ENCODE measurements at places on chromosomes 13 and 19.

GRCh38 chr13:101880581-101880980, 428.1 kb downstream of the ITGBL1 start:
- DNase-seq: no peak

- DNase-seq: no peak
These were observed 66.8 kb downstream of the KCTD15 start for GRCh38 chr19:33863436-33863835.

DNA sequence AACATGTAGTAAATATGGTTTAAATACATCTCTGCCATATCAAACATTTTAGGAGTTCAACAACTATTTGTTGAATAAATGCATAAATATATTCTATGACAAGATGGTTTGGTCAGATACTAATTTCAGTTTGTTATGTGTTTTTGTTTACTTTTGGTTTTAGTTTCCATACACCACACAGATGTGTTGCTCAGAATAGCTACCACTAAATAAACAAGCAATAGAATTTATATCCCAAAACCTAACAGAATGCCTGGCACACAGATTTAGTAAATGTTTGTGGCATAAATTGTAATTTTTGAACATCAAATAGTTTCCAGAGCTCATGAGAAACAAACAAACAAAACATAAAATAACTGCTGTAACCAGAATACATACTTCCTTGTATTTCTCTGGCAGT, 126.8 kb upstream of the ATXN8OS start:
- DNase-seq: no peak

DNA sequence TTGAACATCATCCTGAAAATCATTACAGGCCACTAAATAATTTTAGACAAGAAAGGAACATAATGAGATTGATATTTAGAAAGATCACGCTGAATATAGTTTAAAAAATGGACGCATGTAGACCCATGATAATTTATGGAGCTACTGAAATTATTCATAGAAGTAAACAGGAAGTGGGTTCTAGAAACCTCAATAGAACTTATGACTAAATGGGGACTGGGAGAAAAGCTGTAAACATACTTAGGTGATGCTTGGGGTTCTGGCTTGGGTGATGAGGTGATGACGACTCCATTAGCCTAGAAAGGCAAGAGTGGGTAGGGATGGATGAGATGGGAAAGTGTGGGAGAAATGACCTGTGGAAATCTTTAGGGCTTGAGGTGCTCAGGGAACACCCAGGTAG, 484.0 kb downstream of the MYO16 start:
- DNase-seq: no peak

DNA sequence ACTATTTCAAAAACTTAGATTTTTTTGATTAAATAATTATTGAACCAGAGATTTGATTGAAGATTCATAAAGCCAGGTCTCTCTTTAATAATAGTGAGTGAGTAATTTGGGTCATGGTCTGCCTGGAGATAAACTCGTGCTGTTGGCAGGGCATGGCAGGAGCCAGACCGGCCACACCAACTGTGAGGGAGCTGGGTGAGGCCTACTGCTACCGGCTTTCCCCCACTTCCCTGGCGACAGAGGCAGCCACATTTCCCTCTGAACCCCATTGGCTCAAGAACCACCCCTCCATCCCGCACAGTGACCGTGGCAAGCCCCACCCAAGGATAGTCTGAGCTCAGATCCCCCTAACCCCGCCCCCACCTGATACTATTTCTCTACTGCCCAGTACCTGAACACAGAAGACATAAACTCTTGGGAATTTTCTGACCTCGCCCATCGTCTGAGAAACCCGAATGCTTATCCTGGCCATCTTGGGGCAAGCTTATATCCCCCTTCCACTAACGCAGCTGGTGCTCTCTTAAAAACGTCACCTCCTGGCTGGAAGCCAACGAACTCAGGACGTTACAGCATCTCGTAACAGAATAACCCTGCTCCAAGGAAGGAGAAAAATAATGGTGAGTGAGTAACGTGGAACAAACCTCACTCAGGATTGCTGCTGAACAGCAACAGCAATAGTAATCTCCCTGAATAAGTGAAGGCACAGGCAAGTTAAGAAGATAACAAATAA, 627.6 kb upstream of the PCDH9 start:
- no peak for DNase-seq

DNA sequence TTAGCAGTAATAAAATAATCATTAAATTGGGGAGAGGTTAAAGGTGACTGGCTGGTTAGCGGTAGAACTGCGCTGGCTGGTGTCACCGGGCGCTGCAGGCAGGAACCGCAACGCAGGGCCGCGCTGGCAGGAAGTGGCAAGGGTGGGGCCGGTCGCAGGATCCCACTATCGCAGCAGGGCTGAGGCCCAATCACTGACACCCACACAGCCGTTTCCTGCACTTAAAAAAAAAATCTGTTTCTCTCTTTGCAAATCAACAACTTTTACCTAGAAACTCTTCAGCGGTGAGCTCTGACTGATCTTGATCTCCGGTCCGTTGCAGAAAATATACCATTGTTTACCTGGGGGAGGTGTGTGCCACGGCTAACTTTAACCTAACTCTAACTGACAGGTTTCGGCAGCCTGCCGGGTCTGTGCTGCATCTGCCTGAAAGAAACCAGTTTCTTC, 46.9 kb downstream of the KLF2 start:
- DNase-seq: no peak

DNA sequence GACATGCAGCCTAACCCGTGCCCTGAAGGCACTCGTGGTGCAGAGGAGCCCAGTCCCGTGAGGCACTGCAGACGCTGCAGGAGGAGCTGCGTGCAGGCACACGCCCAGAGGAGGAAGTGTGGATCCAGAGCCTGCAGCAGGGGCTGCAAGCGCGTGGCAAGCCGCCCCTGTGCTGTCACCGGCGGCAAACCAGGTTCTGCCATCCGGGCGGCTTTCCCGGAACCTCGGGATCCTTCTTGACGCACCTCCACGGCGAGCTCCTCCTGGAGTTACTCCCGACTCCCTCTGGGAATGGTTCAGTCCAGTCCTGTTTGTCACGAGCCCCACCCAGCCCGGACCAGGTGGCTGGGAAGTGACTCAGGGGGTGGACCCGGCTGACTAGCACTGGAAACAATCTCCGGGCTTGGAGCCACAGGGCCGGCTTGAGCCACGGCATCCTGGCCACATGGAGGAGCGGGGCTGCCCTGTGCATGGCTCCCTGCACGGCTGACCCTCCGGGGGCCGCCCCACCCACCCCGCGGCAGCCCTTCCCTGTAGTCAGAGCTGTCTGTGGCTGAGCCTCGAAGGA, 10.2 kb downstream of the DPP9 start:
- peak; percentile 87 for DNase-seq

GRCh38 chr13:101341464-101341863, 74.8 kb downstream of the NALCN start:
- DNase-seq: peak; percentile 43
